ENCODE measurements at places on chromosomes 3 and 15. TPM values are rescaled to one million over a fixed set of nuclear protein-coding genes. Genes with fewer than 3 reads are reported as not detected.

GRCh38 chr3:192409838-192410683 is 317.3 kb downstream of the FGF12 start:
- DNase-seq, result no peak

GRCh38 chr3:153600896-153601295 is 438.9 kb downstream of the RAP2B start:
- DNase-seq, result no peak

DNA sequence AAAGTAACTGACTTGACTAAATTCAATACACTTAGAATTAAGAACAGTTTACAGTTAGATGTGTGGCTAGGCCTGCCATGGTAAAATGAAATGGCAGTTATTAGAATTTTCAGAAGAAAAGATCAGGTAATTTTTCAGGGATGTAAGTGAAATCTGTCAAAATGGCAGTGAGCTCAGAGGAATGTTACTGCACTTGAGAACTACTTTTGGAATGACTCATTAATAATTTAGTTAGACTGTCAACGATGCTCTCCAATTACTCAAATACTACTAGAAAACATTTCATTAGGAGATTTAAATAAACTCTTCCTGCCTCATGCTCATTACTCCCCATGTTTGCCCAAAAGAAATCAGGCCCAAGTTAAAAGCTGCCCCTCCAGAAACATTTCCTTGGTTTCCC is 84.4 kb downstream of the RFTN1 start:
- no peak for DNase-seq

DNA sequence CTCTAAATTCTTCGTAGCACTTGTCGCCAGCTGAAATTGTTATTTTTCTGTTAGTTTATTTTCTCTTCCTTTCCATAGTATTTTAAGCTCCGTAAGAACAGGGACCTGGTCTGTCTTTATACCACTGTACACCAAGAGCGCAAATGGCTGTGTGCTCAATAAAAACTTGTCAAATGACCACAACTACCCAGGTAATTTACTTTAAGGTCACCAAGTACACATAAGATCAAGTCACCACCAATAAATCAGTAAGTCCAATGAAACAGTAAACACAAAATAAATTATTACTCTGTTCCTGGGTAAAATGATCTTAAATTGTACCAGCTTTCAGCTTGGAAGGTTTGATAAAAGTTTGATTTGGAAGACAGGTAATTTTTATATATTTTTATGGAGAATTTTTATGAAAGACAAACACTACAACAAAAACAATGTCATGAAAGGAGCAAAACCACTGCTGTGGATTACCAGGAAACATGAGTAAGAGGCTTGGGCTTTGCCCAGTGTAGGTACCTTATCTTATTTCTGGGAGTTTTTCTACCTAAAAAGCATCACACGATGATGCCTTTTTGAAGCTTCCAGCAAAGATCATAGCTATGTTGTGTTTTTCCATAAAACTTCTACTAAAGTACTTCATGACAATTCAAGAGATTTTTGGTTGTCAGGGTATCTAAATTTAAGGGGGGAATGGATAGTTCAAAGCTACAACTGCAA is 406.8 kb downstream of the SHQ1 start:
- no peak for DNase-seq

- DNase-seq, result no peak
Measured at GRCh38 chr15:100897221-100898151, 17.9 kb downstream of the ALDH1A3 start.

The GOLGA6L4 gene
- 3.1 TPM for total RNA-seq

DNA sequence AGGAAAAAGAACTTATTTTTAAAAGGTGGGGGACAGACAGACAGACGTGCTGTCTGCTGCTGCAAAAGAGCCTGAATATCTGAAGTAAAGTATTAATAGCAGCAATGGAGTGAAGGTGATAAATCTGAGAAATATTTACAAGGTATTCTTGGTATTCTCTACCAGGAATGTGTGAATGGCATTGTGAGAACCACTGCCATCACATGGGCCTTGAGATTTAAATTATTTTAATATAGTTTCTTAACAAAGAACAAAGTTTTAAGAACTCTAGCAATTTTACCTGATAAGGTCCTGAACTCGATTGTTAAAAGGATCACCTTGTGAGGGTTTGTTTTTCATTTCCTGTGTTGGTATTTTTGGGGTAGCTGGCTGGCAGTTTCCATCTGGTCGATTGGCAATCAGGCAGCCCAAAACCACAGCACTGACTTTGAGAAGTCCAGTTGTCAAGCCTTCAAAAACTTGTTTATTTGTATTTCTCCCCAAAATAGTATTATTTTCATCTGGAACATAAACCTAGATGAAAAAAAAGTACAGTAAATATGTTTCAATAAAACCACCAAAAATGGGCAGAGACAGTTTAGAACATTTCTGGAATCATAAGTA is 97.3 kb downstream of the ISL2 start:
- no peak for DNase-seq

DNA sequence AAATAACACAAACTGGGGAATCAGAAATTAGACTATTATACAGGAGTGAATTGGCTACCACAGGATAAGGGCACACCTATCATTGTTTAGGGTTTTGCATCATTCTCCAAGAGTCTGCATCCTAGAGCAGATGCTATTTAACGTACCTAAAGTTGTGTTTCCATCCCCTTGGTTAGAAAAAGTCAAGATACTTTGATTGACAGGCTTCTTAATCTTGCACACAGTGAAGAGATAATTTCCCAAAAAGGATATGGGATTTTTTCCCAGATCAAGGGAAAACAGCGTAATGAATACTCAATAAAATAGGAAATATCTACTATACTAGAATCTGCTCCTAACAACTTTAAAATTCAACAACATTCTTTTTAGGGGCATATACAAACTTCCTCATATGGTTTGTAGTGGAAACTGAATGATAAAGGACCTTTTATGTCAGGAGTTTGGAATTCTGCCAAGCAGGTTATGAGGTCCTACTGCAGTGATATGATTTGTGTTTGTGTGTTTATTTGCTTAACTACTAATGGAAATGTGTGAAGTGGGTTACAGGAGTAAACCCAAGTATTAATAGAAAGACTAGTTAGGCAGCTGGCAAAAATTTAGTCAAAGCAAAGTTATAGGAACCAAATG is 124.1 kb upstream of the MME start:
- DNase-seq, result no peak

GRCh38 chr3:135927155-135927554 is 38.4 kb upstream of the PPP2R3A start:
- DNase-seq, result no peak

DNA sequence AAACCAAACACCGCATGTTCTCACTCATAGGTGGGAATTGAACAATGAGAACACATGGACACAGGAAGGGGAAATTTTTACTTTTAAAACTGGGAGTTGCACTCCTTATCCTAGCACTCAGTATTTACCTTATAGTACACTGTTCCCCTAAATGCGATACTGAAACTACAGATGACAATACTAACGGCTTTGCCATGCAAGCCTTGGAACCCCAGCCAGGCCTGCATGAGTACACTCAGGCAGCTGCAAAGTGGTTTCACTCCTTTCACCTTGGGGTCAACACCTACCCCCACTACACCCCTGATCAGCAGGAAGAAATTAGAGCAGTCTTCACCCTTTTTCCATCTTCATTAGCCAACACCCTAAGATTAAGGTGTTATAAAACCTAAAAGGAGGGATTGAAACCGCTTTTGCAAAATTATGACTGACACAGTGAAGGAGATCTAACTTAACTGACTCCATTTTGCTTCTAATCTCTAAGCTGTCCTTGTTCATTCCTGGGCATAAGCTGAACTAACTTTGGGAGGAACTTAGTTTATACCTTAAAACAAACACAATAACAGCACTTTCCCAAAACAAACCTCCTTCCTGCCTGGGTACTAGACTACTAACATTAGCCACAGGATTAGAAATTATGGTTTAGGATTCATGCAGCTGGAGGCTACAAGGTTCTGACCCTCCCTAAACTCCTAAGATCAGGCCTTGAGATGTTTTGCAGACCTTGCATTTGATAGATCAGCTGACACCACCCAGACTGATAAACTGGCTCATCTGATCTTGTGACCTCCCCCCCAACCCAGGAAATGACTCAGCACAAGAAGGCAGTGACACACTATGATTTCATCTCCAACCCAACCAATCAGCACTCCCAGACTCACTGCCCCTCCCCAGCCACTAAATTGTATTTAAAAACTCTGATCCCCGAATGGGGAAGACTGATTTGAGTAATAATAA is 452.1 kb upstream of the PPP2R3A start:
- DNase-seq, result no peak

The RTP3 gene
- total RNA-seq, result not detected

The KCNH8 gene
- not detected for total RNA-seq

The ACKR2 gene
- total RNA-seq, result 3.9 TPM

The EOGT gene
- total RNA-seq, result 14.7 TPM

GRCh38 chr15:99645951-99646350 is 80.2 kb downstream of the MEF2A start:
- no peak for DNase-seq

The CYP1A1 gene
- total RNA-seq, result 12.0 TPM

DNA sequence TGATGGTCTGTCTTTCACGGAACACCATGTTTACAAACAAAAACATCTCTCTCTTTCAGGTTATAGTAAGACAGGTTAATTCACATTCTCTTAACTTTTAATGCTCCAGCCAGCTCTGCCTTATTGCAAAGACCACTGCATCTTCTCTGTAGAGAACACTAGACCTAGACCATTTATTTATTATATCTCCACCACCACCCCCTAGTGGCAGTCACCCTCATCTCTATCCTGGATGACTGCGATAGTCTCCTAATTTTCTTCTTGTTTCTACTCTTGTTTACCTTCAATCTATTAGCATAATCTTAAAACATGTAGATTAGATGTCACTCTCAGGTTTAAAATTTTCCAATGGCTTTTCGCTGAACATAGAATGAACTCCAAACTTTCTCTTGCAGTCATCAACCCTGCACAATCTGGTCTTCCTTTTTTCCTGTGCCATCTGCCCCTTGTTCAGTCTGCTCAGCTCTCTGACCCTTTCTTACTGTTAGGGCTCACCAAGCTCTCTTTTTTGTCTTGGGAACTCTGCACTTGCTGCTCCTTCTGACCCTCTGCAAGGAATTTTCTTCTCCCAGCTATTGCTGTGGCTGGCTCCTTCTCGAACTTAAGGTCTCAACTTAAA is 155.6 kb downstream of the SQOR start:
- DNase-seq, result no peak

- DNase-seq, result no peak
Measured at GRCh38 chr3:187359798-187360486, 8.2 kb upstream of the RTP4 start.

DNA sequence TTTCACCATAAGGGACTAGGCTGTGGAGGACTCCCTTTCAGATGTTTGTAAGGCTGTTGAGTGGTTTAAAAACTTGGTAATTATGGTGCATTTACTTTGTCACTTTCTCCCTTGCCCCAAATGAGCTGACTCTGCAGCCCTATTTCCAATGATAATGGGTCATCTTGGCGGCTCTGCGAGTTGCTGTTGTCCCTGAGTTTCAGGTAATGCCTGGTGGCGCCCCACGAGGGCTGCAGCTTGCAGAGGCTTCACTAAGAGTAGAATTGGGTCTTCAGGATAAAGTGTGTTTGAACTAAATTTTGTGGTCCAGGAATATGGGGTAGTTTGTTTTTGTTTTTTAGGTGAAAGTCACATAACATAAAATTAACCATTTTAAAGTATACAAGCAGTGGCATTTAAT is 450.1 kb upstream of the CFAP20DC start:
- DNase-seq, result no peak

The CERS3 gene
- 0.34 TPM for total RNA-seq

DNA sequence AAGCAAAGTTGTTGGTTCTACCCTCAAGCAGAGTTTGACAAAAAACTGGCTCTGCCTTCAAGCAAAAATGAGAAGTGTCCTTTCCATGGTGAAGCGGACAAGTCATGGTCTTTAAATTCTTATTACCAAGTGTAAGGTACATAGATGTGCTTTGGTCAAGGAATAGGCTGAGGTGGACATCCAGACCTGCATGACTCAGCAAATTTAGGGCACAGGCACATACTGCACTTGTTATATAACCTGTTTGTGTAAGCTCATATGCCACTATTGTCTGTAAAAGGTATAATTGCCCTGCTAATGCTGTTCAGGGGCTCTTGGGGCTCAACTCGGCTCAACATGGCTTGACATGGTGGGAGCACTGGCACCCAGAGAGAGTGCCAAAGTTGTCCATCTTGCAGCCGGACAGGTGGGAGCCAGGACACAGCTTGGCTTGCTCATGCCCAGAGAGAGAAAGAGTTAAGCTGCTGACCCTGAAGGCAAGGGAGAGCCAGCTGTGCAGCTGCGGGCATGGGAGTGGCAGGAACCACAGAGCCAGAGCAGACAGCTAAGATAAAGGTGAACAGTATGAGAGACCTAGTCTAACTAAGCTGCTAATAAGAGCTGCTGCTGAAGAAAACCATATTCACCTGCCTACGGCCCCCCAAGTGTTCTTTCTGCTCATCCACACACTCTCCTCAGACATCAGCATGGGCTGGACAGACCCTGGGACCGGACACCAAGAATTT is 17.7 kb downstream of the MCCC1 start:
- DNase-seq, result no peak

The GP5 gene
- 2.3 TPM for total RNA-seq

- no peak for DNase-seq
Measured at GRCh38 chr3:148879256-148879655, 14.2 kb downstream of the CPA3 start.

GRCh38 chr3:30112902-30113484 is 493.4 kb upstream of the TGFBR2 start:
- DNase-seq, result no peak

GRCh38 chr3:146078031-146078430 is 83.0 kb downstream of the PLOD2 start:
- DNase-seq, result no peak

GRCh38 chr15:66789029-66790025 is 87.3 kb downstream of the SMAD6 start:
- DNase-seq, result no peak

DNA sequence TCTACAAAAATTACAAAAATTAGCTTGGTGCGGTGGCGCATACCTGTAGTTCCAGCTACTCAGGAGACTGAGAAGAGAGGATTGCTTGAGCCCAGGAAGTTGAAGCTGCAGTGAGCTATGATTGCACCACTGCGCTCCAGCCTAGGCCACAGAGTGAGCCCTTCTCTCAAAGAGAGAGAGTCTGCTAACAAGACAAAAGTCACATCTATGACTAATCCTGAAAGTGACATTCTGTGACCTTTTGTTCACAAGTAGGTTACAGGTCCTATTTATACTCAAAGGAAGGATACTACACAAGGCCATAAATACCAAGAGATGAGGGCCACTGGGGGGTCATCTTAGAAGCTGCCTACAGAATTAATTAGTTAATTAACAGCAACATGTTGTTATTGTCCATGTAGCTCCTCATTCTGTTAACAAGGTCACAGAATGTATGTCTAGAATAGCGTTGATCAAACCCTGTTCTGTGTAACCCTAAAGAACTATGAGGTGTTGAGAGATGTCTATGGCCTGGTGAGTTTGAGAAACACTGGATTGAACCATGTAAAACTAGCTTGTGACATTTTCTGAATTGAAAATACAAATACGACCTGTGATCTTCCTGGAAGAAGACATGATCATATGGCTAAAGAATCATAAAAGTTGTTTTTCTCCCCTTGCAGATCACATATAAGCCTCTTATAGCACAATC is 97.0 kb downstream of the SAMMSON start:
- no peak for DNase-seq

The SLC7A14 gene
- total RNA-seq, result not detected

- DNase-seq, result no peak
Measured at GRCh38 chr15:60831540-60831939, 352.6 kb upstream of the ICE2 start.

The LMAN1L gene
- total RNA-seq, result 0.36 TPM

Measured in activated naive CD8-positive, alpha-beta T cell treated with anti-CD3 and anti-CD28 coated beads, Interleukin-2, amount 10 ng/mL, durations not matched to agents 7 days and 5 days (primary cell).